ENCODE measurements at places on chromosomes 7 and 10.

DNA sequence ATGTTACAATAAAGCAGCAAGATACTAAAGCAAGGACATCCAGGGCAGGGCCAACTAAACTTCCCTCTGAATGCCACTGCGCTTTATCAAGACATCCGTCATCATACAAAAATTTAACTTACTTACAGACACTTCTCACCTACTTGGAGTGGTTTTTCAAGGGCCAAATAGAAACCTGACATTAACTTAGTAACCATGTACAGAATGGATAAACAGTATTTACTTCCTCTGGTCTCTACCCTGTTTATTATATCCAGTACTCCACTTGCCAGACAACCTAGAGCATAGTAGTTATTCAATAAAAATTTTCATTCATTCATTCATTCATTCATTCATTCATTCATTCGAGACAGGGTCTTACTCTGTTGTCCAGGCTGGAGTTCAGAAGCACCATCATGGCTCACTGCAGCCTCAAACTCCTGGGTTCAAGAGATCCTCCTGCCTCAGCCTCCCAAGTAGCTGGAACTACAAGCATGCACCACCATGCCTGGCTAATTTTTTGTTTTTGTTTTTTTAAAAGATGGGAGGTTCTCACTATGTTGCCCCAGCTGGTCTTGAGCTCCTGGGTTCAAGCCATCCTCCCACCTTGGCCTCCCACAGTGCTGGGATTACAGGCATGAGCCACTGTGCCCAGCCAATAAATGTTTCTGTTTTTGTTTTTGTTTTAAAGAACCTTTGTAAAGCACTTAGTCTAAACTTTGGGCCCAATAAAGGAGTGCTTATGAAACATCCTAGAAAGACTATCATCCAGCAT lies 19.0 kb downstream of the SMURF1 start:
- DNase-seq = no peak

DNA sequence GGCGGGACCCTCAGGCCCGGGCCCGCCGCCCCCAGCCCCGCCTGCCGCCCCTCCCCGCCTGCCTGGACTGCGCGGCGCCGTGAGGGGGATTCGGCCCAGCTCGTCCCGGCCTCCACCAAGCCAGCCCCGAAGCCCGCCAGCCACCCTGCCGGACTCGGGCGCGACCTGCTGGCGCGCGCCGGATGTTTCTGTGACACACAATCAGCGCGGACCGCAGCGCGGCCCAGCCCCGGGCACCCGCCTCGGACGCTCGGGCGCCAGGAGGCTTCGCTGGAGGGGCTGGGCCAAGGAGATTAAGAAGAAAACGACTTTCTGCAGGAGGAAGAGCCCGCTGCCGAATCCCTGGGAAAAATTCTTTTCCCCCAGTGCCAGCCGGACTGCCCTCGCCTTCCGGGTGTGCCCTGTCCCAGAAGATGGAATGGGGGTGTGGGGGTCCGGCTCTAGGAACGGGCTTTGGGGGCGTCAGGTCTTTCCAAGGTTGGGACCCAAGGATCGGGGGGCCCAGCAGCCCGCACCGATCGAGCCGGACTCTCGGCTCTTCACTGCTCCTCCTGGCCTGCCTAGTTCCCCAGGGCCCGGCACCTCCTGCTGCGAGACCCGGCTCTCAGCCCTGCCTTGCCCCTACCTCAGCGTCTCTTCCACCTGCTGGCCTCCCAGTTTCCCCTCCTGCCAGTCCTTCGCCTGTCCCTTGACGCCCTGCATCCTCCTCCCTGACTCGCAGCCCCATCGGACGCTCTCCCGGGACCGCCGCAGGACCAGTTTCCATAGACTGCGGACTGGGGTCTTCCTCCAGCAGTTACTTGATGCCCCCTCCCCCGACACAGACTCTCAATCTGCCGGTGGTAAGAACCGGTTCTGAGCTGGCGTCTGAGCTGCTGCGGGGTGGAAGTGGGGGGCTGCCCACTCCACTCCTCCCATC lies 82.7 kb downstream of the PAX2 start:
- no peak for DNase-seq

GRCh38 chr10:78981257-78981969 lies 87.4 kb upstream of the ZMIZ1 start:
- no peak for DNase-seq

DNA sequence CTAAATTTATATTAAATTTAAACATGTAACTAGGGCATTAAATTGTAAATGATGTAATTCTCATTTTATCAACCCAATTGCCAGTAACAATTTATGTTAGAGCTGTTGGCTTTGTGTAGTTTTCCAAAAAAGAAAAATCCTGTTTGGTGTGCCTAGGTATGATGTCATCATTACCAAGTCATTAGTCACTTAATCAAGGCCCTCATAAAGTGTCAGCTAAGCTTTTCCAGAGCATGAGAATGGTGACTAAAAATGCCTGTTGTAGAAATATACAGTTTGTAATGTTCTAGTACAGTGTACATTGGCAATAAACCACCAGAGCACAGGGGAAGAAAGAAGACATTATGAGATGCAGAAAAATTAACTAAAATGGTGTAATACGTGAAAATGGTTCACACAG lies 593.8 kb upstream of the ANKRD30A start:
- no peak for DNase-seq

GRCh38 chr10:122864901-122865300 lies 14.5 kb downstream of the FAM24B start:
- DNase-seq = no peak

DNA sequence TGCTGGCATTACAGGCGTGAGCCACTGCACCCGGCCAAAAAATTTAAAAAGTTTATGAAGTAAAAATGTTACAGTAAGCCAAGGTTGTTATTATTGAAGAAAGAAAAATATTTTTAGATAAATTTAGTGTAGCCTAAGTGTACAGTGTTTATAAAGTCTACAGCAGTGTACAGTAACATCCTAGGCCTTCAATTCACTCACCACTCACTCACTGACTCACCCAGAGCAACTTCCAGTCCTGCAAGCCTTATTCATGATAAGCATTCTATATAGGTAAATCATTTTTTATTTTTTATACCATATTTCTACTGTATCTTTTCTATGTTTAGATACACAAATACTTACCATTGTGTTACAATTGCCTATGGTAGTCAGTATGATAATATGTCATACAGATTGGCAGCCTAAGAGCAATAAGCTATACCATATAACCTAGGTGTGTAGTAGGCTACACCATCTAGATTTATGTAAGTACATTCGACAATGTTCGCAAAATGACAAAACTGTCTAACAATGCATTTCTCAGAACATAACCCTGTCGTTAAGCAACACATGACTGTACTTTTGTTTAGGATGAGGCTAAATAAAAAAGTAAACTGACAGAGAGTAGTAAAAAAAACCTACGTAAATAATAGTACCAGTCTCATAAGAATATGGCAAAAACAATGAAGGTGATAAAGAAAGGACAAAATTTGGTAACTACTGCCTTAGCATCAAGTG lies 77.8 kb upstream of the FAM133B start:
- DNase-seq = no peak

All from stimulated activated CD8-positive, alpha-beta memory T cell treated with anti-CD3 and anti-CD28 coated beads, Interleukin-7, amount 100 ng/mL, for 24 hours (primary cell).